NCI-H446 treated with DMSO at 0.1 percent for 48 hours (cell line): ENCODE measurements at places on chromosomes 6 and 20.

- DNase-seq, result no peak
Measured at GRCh38 chr6:103675807-103676406, 1183.8 kb downstream of the HACE1 start.

GRCh38 chr6:108113557-108114519, 39.3 kb upstream of the OSTM1 start:
- peak; percentile 23 for DNase-seq

- DNase-seq, result no peak
Measured at GRCh38 chr6:105067329-105067728, 110.4 kb downstream of the LIN28B start.

DNA sequence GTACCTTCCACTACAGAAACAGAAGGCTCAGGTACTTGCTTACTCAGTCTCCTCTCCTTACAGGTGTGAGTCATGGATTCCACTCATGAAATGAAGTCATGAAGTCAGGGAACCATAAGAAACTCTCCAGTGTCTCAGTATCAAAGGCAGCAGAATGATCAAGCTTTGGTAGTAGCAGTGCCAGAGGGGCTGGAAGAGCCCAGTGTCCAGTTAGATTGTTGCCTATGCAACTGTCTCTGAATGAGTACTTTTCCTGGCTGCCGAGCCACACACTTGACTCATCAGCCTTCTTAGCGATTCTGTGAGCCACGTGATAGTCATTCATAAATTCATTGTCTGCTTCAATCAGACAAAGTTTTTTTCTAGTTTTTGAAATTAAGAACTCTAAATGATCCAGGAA, 52.2 kb upstream of the DTNBP1 start:
- DNase-seq, result no peak

- DNase-seq, result no peak
Measured at GRCh38 chr6:46894433-46894832, 27.3 kb downstream of the ADGRF5 start.

DNA sequence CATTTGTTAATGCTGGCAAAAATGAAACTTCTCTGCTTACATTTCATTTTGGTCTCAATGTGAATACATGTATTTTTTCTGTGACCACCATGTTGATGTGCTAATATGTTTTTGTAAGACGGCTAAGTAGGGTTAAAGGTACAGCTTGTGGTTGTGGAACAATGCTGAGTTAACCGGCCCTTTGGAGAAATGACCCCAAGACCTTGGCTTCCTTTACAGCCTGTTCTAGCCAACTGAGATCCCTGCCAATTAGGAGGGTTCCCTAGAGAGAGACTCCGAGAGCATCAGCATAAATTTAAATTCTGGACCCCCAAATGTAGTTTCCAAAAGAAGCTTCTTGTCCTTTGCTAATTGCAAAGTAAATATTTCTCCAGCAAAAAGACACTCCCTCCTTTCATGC, 44.4 kb downstream of the RSPO3 start:
- no peak for DNase-seq

DNA sequence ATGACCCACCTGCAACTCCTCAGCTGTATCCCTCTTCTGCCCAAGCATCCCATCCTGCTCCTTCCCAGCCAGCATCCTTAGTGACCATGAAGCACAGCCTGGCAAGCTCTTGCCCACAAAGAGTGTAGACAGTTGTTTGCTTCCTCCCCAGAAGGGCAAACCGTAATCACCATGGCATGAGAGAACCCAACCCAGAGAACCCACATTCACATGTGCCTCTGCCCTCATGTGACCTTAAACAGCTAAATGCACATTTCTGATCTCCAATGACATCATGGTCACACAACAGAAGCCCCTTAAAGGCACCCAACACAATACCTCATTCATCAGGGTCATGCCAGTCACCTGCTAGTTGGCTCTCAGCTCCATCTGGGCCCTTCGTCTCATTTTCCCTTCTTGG, 162.8 kb upstream of the CDYL start:
- no peak for DNase-seq
